ENCODE measurements at places on chromosomes 12 and 14.

DNA sequence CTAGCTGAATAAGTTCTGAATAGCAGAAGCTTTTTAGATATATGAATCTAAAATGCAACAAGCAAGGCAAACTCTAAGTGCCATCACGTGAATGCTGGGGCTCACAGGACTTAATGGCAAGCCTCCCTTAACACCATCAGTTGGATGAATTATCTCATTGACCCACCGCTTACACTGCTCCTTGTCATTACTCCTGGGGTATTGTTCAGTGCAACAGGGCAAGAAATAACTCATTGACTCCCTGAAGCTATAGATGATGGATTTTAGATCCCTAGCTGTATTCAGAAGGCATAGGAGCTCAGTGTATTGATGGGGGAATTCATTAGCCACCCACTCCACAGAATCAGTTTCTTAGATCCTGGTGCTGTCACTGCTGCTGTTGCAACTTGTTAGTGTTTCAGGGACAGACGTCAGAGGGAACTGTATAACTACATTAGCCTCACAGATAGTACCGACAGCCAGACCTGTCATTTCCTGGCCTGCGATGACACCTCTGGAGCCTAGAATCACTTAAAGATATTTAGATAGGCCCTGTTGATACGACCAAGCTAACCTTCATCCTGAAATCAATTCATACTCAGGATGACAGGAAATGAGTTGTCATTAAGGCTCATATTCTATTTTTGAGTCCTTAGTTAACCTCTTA is 735.3 kb downstream of the DIO2 start:
- no peak for DNase-seq

DNA sequence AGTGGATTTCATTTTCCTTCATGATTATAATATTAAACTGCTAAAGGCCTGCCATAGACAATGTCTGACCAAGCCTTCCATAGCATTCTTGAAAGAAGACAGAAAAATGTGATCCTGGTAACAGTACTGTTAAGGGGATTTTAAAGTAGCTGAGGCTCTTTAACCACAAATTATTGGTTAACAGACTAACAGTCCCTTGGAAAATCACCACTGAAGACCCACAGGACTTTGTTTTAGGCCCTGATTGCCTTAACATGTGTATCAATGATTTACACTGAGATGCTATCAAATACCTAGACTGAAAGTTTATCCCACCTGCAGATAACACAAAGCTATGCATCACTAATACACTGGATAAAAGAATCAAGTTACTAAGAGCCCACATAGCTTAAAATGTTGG is 6.0 kb downstream of the KRT79 start:
- DNase-seq, result no peak

DNA sequence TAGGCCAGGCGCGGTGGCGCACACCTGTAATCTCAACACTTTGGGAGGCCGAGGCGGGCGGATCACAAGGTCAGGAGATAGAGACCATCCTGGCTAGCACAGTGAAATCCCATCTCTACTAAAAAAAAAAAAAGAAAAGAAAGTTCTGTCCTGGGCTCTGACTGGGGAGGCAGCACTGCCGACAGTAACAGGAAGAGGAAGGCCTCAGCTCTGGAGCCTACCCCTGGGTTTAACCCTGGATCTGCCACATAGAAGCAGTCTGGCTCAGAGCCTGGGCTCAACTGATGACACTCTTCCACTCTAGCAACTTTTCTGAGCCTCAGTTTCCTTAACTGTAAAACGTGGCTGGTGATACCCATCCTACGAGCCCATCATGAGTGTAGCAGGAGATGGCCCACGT is 60.5 kb downstream of the ACTN1 start:
- no peak for DNase-seq

GRCh38 chr12:47707905-47708543 is 2.2 kb upstream of the RPAP3 start:
- no peak for DNase-seq

DNA sequence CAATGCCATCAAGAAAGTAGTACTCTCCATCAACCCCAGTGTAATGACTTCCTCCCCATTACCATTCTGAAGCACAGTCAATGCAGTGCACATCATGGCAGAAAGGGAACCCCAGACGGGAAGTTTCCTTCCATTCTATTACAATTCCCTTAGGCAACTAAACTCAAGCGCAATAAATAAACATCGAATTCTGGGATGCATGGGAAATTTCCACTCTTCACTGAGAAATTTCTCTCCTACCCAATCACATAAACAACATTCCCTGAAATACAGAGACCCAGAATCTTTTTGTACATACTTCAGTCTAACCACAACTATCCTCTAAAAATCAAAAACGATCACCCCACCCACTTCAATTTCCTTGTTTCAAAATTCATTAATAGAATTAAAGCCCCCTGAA is 20.0 kb downstream of the SARNP start:
- DNase-seq, result no peak

GRCh38 chr12:46209914-46210872 is 58.6 kb downstream of the SLC38A1 start:
- DNase-seq, result no peak

DNA sequence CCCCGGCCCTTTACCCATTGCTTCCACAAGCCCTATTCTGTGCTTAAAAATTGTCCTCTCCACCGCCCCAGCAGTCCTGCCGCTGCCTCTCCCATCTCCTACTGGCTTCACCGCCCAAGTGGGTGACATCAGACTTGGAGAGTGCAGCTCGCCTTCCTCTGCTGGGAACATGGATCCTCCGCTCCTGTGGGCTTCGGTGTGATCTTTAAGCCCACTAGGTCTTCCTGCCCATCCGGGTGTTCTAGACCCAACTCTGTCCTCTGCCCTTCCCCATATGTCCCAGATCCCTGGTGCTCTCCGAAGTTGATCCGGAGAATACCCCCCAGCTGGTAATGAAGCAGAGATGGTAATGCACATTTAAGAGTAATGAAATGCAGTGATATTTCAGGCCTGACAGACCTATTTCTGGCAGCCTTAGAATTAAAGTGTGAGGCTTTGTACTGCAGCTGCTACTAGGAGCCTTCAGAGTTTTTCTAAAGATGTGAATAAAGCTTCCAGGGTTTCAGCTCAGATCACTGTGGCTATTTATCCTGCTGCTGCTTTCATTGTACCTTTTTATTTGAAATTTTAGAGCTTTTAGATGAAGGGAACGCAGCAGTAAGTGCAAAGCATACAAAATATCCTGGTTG is 22.9 kb upstream of the CTDSP2 start:
- no peak for DNase-seq

GRCh38 chr12:75779891-75780496 is 251.6 kb downstream of the PHLDA1 start:
- DNase-seq, result no peak

- no peak for DNase-seq
Observed at GRCh38 chr14:32933629-32934072, 5.0 kb upstream of the NPAS3 start.

DNA sequence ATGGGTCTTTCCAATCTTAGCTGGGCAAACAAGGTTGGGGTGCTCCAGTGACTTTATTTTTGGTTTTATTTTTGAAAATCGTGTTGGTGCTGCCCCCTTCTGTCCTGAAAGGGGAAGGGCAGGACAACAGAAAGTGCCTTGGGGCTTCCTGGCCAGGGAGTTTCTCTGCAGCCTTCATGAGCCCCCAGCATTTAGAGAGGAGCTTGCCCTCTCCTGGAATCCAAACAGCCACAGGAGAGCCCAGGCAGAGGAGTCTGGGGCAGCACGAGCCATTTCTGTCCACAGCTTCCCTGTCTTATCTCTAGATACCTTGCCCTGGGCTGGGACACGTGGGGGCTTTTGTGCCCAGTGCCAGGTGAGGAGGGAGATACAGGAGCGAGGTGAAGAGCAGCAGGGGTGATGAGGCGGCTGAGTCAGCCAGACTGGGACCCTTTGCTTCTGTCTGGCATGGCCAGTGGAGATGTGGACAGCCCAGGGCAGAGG is 4.4 kb upstream of the C1RL start:
- DNase-seq, result no peak

DNA sequence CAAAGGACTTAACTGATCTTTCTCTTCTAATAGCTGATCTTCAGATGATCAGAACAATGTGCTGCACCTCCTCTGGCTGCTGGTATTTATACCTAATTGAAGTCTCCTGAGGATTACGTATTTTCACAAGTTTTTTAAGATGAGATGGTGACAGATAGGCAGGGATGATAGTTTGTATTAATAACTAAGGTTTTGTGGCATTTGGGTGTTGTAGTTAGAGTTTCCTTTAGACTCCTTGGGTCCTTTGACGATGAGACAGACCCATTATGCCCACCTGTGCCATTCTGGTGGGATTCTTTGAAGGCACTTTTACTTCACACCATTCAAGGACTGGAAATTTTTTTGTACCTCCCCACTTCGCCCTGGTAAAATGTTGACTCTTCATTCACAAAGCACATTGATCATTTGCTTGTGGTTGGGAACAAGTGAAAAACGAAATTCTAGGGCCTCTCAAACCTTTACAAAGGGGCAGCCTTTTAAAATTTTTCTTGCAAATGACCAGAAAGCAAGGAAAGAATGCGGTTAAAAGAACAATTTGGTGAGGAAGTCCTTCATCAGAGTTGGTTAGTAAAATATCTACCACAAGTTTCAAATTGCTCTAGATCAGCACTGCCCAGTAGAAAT is at the start of gene IFNG:
Gene IFNG, minus strand, starts transcription at position 60 of the 624 bp plus-strand sequence. CDS start 125 bp downstream, outside the sequence.
- no peak for DNase-seq

DNA sequence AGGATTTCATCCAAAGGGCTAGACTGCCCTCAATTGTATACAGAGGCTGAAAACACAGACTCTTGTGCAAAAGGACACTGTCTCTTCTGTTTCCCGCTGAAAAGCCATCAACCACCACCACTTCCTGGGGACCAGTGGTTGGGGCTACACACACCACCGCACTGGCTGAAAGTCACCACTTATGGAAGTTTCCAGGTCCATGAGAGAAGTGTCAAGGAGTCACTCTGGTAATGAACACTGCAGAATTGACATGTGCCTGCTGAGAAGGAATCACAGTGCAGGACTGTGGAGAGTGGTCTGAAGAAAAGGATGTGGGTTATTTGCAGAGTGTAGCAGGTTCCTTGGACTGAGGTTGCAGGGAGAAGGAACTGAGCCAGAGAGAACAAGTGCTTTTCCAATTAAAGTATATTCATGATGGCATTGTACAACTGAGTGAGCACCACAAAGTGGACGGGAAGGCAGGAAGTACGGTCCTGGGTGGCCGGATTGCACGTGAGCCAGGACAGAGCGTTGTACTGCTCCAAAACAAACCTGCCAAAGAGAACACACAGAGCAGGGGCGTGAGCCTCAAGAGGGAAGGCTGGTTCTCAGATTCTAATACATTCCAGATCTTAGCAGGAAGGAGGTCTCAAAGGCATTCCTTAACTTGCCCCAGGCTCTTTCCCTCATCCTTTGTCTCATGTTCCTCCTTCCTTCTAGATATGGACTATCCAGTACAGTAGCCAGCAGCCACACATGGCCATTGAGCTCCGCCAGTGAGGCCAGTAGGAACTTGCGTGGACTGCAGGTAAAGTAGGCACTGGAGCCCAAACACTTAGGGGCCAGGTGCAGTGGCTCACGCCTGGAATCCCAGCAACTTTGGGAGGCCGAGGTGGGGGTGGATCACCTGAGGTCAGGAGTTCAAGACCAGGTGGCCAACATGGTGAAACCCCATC is 316.4 kb downstream of the MED13L start:
- DNase-seq, result no peak

DNA sequence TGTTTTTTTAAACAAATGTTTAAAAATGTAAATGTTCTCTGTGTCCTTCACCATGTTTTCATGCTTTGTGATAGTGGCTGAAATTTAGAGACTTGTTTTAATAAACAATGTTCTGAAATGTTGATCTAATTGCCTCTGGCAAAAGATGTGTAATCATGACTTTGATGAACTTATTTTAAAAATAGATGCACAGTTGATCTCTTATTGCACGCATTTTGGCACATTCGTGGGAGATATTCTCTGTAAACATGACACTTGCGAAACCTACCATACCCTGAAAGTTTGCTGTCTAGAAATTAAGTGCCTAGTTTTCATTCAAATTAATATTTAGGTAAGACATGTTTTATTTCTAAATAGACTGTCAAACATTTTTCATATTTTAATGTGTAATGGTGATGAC is 119.7 kb upstream of the DNM1L start:
- no peak for DNase-seq

DNA sequence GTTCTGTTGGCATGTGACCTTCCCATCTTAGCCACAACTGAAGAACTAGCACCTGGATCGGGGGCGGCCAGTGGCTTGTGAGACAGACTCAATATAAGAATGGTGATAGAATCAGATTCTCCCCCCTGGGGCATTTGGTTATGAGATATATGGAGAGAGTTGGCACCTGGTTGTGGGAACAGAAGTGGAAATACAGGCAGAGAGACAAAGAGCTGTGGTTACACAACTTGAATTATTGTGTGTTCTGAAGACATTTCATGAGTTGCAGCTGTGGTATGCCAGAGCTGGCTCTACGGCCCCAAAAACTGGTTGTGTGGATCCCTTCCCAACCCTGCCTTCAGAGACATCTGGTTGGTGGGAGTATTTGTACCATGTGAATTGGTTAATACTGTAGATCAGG is 2.9 kb upstream of the MSRB3 start:
- no peak for DNase-seq

- peak; percentile 62 for DNase-seq
Observed at GRCh38 chr14:77139540-77140358, 1.8 kb downstream of the ZDHHC22 start.

- DNase-seq, result peak; percentile 46
Observed at GRCh38 chr12:93766796-93767523, 89.8 kb downstream of the CRADD start.

DNA sequence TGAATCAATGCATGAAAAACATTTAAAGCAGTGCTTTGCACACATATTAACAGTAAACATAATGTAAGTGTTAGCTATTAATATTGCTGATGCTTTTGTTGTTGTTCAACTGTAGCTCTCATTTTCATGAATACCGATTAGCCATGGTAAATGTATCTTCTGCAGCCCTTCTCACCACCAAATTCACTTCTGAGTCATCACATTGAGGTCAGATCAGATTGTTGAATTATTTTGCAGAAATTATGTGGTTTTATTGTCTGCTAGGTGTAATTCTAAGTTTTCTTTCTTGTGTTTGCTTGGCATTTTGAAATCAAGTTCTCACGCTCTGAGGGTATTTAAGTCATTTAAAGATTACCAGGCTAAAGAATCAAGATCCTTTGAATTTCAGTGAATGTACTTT is 74.6 kb downstream of the AKAP6 start:
- no peak for DNase-seq

DNA sequence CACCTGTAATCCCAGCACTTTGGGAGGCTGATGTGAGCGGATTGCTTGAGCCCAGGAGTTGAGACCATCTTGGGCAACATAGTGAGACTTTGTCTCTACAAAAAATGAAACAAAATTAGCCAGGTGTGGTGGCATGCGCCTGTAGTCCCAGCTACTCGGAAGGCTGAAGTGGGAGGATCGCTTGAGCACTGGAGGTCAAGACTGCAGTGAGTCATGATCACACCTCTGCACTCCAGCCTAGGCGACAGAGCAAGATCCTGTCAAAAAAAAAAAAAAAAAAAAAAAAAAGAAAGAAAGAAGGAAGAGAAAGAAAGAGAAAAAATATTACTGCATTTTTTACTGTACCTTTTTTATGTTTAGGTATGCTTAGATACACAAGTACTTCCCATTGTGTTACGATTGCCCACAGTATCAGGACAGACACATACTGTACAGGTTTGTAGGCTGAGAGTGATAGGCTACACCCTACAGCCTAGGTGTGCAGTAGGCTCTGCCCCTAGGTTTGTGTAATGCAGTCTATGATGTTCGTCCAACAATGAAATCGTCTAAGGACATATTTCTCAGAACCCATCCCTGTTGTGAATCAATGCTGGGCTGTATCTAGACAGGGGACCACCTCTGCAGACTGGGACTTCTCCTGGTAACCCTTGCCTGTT is 160.4 kb upstream of the PWP1 start:
- no peak for DNase-seq
